ENCODE measurements at places on chromosomes 2 and 18. TPM values are rescaled to one million over a fixed set of nuclear protein-coding genes. Genes with fewer than 3 reads are reported as not detected.

TP53I3 gene
- total RNA-seq: 34.5 TPM

POTEF gene
- total RNA-seq: not detected

POU3F3 gene
- total RNA-seq: not detected

APCDD1 gene
- 0.64 TPM for total RNA-seq

RAX gene
- not detected for total RNA-seq

UGT1A5 gene
- total RNA-seq: 0.26 TPM

C2orf15 gene
- 0.90 TPM for total RNA-seq

GCG gene
- not detected for total RNA-seq

BCL2 gene
- total RNA-seq: 2.4 TPM

PTPRM gene
- 76.3 TPM for total RNA-seq

RAMP1 gene
- 2.1 TPM for total RNA-seq

IL36B gene
- not detected for total RNA-seq

NEU2 gene
- total RNA-seq: not detected

SNORC gene
- 0.53 TPM for total RNA-seq

TLX2 gene
- total RNA-seq: not detected
